ENCODE measurements at places on chromosomes 13 and 19. TPM values are rescaled to one million over a fixed set of nuclear protein-coding genes. Genes with fewer than 3 reads are reported as not detected.

The CEACAM21 gene
- total RNA-seq, result not detected

The NCAN gene
- 0.07 TPM for total RNA-seq

- peaks cover 3% of the 10 kb centered on the region for H3K4me1 ChIP-seq
- no peak for DNase-seq
- H3K36me3 ChIP-seq, result no peaks in the 10 kb centered on the region
- no peak overlapping the region for H3K27ac ChIP-seq
- no peak overlapping the region for H3K4me3 ChIP-seq
- peaks cover 6% of the 10 kb centered on the region for H3K27me3 ChIP-seq
Measured at GRCh38 chr19:19540715-19541515, 2.9 kb downstream of the CILP2 start.

DNA sequence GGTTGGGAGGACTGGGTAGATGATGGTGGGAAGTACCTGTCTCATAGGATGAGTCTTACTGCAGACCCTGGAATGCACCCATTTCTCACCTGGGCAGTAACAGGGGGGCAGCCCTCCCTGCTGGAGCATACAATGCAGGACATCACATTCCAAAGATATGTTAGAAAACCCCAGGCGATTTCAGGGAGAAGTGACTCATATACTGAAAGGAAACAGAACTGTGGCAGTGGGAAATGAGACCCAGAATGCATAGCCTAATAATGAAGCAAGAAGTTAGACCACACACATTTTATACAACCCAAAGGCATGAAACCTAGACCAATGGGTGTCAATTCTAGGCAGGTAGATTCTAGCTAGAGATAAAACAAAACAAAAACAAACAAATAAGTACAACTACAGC is 402.7 kb downstream of the IRS2 start:
- no peaks in the 10 kb centered on the region for H3K27me3 ChIP-seq
- H3K4me3 ChIP-seq, result no peak overlapping the region
- no peak overlapping the region for H3K27ac ChIP-seq
- no peaks in the 10 kb centered on the region for H3K36me3 ChIP-seq
- H3K4me1 ChIP-seq, result no peaks in the 10 kb centered on the region

DNA sequence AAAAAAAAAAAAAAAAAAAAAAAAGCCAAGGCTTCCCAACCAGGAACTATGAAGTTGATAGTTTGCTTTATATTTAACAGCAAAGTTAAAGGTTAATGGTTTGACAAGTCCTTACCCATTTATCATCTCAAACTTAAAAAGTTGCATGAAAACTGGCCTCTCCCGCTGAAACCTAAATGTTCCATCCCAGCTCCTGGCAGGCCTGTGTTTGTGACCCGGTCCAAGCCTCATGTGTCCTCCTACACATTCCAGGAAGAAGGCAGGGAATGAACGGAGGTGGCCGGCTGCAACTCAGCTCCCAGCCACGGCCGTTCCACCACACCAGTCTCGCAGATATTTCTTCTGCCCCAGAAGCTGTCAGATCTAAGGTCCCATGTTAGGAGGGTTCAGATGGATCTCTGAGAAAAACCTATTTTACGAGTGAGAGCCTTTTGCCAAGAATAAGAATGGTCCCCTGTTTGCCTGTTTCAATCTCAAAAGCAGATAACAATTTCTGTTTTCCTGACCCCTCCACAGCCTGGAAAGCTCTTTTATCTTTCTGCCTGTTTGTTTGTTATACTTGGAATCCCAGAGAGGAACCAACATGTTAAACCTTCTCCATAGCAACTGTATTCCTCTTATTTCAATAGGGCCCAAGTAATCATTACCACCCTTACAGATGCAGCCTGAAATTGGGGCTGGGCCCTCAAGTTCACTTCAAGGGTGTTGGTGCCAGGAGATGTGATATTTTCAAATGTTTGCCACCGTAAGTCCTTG is 56.5 kb downstream of the KCTD12 start:
- H3K36me3 ChIP-seq, result no peaks in the 10 kb centered on the region
- H3K4me1 ChIP-seq, result no peaks in the 10 kb centered on the region
- H3K27me3 ChIP-seq, result no peaks in the 10 kb centered on the region
- DNase-seq, result no peak
- no peak overlapping the region for H3K27ac ChIP-seq

GRCh38 chr13:112968910-112969691 is at the start of gene MCF2L:
Gene MCF2L (plus strand): TSS chr13:112969214. CDS start chr13:112969380, 166 bp downstream.
- no peaks in the 10 kb centered on the region for H3K36me3 ChIP-seq
- H3K4me3 ChIP-seq, result peak within 1 kb of the TSS; percentile 62
- peak within 1 kb of the TSS; percentile 82 for H3K27ac ChIP-seq
- H3K4me1 ChIP-seq, result no peaks in the 10 kb centered on the region

- DNase-seq, result no peak
- no peaks in the 10 kb centered on the region for H3K36me3 ChIP-seq
- no peak overlapping the region for H3K27ac ChIP-seq
- no peak overlapping the region for H3K4me3 ChIP-seq
Measured at GRCh38 chr13:77859450-77859849, 59.2 kb downstream of the EDNRB start.

GRCh38 chr13:41034881-41035280 is 15.8 kb upstream of the ELF1 start:
- no peak for DNase-seq
- H3K27ac ChIP-seq, result no peak overlapping the region
- no peak overlapping the region for H3K4me3 ChIP-seq
- H3K36me3 ChIP-seq, result no peaks in the 10 kb centered on the region

- DNase-seq, result no peak
- H3K4me1 ChIP-seq, result no peaks in the 10 kb centered on the region
- no peaks in the 10 kb centered on the region for H3K36me3 ChIP-seq
Measured at GRCh38 chr19:33727331-33727998, 69.2 kb upstream of the KCTD15 start.

- no peak overlapping the region for H3K4me3 ChIP-seq
- no peaks in the 10 kb centered on the region for H3K36me3 ChIP-seq
- H3K27ac ChIP-seq, result no peak overlapping the region
- H3K27me3 ChIP-seq, result no peaks in the 10 kb centered on the region
- no peaks in the 10 kb centered on the region for H3K4me1 ChIP-seq
Measured at GRCh38 chr19:10228920-10229319, 2.2 kb downstream of the S1PR2 start.

- no peak overlapping the region for H3K4me3 ChIP-seq
- DNase-seq, result no peak
- H3K27me3 ChIP-seq, result no peaks in the 10 kb centered on the region
- H3K27ac ChIP-seq, result no peak overlapping the region
- H3K4me1 ChIP-seq, result peaks cover 6% of the 10 kb centered on the region
Measured at GRCh38 chr13:70394031-70394548, 285.8 kb upstream of the KLHL1 start.

GRCh38 chr19:32642771-32643170 is 32.2 kb downstream of the ANKRD27 start:
- H3K4me1 ChIP-seq, result no peaks in the 10 kb centered on the region
- H3K27ac ChIP-seq, result no peak overlapping the region
- no peaks in the 10 kb centered on the region for H3K27me3 ChIP-seq
- no peak overlapping the region for H3K4me3 ChIP-seq
- H3K36me3 ChIP-seq, result no peaks in the 10 kb centered on the region

- H3K4me3 ChIP-seq, result peak overlapping the region; percentile 56
- H3K36me3 ChIP-seq, result no peaks in the 10 kb centered on the region
- no peaks in the 10 kb centered on the region for H3K27me3 ChIP-seq
- no peak for DNase-seq
- no peaks in the 10 kb centered on the region for H3K4me1 ChIP-seq
- H3K27ac ChIP-seq, result peak overlapping the region; percentile 65
Measured at GRCh38 chr19:52941941-52942385, 18.7 kb upstream of the ZNF888 start.

- H3K4me3 ChIP-seq, result no peak overlapping the region
- DNase-seq, result no peak
- H3K4me1 ChIP-seq, result no peaks in the 10 kb centered on the region
- no peaks in the 10 kb centered on the region for H3K36me3 ChIP-seq
- no peaks in the 10 kb centered on the region for H3K27me3 ChIP-seq
Measured at GRCh38 chr13:48281556-48281955, 22.0 kb upstream of the RB1 start.

DNA sequence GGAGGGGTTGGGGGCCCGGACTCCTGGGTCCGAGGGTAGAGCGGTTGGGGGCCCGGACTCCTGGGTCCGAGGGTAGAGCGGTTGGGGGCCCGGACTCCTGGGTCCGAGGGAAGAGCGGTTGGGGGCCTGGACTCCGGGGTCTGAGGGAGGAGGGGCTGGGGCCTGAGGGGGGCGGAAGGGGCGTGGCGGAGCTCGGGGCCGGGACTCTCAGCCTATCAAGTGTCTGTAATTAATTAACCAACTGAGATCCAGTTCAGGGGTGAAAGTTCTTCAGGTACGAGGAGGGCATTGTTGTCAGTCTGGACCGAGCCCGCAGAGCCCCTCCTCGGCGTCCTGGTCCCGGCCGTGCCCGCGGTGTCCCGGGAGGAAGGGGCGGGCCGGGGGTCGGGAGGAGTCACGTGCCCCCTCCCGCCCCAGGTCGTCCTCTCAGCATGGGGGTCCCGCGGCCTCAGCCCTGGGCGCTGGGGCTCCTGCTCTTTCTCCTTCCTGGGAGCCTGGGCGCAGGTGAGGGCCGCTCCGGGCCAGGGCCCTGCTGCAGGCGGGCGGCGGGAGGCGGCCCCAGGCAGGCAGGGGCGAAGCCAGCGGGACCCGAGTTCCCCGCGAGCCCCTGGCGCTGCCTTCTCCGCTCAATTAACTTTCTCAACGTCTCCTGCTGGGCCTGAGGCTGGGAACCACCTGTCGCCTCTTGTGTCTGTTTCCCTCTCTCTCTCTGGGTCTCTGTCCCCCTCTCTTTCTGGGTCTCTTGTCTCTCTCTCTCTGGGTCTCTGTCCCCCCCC is 697 bp downstream of the FCGRT start:
- DNase-seq, result peak; percentile 73
- H3K36me3 ChIP-seq, result no peaks in the 10 kb centered on the region
- H3K4me3 ChIP-seq, result peak overlapping the region; percentile 44
- H3K4me1 ChIP-seq, result peaks cover 17% of the 10 kb centered on the region
- H3K27me3 ChIP-seq, result no peaks in the 10 kb centered on the region
